ENCODE measurements at places on chromosomes 16 and 17.

- no peak for DNase-seq
Observed at GRCh38 chr16:88065747-88066142, 114.5 kb downstream of the BANP start.

DNA sequence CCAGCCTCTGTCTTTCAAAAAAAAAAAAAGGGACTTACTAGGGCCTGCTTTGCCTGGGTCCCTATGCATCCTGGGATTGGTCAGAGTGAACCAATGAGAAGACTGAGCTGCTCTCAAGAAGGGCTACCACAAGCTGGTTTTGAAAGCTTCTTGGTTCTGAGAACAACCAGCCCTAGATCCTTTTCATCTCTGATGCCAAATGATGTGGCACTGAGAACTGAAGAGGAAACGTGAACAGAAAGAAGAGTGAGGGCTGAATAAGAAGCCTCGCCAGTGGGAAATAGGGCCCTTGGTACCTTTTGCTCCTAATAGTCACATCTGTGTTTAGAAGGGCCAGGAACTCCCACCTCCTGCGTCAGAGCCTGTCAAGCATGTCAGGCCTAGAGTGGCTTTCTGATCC lies 10.7 kb downstream of the TACO1 start:
- no peak for DNase-seq

DNA sequence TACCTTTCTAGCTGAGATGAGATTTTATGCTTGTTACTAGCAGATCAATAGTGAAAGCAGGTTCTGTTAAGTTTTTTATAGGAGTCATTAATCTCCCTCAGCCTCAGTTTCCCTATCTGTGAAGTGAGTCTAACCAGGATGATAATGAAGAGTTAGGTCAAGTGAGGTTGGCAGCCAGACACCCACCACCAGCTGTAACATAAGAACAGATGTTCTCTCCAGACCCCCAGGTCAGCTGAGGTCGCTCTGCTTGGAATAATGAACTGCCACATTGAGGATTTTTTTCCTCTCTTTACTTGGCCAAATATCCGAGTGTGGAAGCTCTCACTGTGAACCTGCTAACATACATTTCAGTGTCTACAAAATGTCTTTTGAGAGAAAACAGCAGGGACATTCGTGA lies 389.6 kb downstream of the WWOX start:
- DNase-seq = no peak

GRCh38 chr17:17538417-17539391 lies 42.5 kb upstream of the RASD1 start:
- DNase-seq = no peak

DNA sequence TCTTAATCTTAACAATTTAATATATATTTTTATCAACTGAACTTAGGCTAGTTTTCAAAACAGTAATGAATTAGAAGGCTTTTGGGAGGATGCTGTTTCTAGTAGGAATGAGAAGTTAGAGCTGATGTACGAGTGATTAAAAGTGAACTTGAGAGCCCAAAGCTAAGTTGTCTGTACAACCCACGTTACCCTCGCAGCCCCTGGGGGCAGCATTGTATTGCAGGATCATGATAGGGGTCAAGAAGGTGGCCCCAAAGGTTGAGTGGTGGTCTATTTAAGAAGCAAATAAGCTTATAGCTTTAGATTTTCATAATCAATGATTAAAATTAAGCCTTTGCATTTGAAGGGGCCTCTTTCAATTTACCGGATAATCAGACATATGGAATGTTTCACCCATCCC lies 33.7 kb upstream of the ALDH3A2 start:
- no peak for DNase-seq

GRCh38 chr17:2716649-2717048 lies 5.1 kb upstream of the CLUH start:
- DNase-seq = no peak

DNA sequence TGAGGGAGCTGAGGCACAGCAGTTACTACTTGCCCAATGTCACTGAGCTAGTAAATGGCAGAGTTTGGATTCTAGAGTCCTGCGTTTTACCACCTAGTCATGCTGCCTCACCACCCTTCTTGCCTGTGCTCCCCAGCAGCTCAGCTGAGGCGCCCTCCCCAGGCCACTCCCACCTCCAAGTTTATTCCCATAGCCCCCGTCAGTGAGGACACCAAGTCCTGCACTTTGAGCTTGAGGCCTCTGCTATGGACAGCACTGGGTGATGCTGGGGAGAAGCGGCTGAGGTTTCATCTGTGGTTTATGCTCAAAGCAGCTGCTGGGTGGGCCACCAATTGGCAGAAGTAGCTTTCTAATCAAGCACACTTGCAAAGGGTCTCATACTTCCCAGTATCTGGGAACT lies 36.7 kb downstream of the TMEM238L start:
- no peak for DNase-seq

DNA sequence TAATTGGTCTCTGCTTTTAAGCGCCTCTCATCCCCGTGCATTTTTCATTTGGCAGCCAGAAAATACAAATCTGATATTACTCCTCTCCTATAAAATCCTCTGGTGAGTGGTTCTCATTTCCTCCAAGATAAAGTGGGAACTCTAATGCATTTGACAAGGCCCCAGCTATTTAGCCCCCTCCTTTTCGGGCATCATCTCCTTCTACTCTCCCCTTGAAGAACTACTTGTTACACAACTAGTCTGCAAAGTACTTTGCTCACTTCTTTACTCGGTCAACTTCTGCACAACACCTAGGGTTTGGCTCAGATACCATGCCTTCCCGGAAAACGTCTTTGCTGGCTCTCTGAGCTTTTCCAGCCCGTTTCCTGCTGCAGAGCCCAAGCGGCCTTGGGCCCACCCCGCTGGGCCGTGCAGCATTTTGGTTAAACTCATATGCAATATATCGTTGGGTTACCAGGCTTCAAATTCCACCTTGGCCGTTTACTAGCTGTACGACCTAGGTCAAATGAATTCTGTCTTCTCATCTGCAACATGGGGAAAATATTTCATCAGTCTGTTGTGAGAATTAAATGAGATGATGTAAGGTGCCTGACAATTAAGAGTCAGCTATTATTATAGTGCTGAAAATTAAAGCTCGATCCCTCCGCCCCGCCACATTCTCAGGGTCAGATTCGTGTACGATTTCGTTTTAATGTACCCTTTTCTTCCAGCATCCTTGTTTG lies 883 bp upstream of the TAF15 start:
- no peak for DNase-seq

DNA sequence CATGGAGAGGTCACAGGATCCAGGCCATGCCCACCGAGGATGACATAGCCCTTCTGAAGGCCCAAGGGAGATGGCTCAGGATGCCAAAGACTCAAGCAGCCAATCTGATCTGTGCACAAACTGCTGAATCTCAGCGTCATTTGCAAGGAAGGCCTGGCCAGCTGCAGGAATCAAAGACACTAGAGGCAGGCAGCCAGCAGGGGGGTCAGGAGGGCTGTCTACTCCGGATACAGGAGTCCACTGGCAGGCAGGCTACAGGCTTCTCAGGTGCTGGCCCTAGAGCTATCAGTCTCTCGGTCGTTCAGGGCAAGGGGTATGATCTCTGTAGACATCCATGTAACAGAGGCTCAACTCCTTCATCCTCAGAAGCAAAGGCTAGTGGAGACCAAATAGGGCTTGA lies 1735.3 kb downstream of the TP53TG3F start:
- no peak for DNase-seq

GRCh38 chr16:72798264-72798663 lies 249.7 kb downstream of the ZFHX3 start:
- no peak for DNase-seq

- DNase-seq = no peak
Observed at GRCh38 chr16:75565640-75566039, 539 bp upstream of the GABARAPL2 start.

GRCh38 chr17:76995387-76996105 lies 127.3 kb downstream of the MGAT5B start:
- no peak for DNase-seq

- no peak for DNase-seq
Observed at GRCh38 chr17:50487213-50488096, 8.8 kb downstream of the RSAD1 start.

GRCh38 chr17:57210972-57211411 lies 45.3 kb upstream of the MSI2 start:
- no peak for DNase-seq

DNA sequence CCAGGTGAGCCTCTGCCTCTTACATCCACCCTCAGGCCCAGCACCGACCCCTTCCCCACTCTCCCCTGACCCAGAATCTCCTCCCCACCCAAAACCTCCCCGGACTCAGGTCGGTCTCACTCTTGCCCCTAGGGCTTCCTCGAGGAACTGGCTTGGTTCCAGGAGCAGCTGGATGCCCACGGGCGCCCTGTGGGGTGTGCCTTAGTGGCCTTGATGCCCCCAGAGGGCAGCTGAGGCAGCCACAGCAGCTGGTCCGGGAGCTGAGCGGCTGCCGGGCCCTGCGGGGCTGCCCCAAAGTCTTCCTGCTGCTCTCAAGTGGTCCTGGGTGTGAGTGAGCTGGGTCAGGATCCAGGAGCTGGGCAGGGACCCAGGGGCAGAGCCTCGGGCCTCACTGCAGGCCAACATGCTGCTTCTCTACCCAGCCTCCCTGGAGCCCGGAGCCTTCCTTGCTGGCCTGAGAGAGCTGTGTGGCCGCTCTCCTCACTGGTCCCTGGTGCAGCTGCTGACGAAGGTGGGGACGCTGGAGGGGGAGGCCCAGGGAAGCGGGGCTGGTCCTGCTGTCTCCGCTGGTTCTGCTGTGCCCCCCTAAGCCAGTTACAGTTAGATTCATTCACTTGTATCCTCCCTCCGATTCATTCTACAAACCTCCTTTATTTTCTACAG lies 9.6 kb downstream of the ZNF213 start:
- DNase-seq = no peak

DNA sequence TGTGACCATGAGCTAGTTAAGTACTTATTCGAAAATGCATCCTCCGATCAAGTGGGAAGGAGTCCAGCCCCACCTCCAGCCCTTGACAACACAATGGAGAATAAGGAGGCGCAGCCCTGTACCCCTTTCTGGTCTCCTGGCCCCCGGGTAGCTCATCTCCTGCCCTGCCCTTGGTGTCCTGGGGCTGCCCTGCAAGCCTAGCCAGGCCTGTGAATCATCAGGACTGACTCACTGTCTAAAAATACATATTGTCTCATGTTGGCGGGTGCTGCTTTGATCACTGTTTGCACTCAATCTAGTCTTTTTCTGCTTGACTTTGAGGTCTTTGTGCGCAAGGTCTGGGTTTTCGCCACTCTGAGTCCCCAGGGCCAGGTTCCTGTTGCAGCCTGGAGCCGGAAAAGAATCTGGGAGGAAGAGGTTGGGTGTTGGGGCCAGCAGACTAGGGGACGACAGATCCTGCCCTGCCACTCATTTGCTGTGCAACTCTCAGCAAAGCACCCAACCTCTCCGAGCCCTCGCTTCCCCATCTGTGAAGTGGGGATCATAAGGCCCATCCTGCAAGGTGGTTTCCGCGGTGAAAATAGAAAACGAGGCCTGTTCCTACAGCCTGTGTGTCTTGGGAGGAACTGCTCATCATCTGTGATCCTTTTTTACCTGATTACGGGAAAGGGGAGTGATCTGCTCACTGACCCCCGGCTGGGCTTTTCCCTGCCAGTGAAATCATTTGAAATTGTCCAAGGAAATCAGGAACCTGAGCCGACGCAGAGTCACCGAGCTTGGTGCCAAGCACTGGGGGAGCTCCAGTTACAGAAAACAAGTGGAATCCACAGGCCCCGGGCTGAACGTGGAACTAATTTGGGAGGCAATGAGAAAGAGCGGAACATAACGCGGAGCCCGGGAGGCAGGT lies 230.4 kb downstream of the PARN start:
- DNase-seq = no peak
